ENCODE measurements at places on chromosomes 2 and 18.

DNA sequence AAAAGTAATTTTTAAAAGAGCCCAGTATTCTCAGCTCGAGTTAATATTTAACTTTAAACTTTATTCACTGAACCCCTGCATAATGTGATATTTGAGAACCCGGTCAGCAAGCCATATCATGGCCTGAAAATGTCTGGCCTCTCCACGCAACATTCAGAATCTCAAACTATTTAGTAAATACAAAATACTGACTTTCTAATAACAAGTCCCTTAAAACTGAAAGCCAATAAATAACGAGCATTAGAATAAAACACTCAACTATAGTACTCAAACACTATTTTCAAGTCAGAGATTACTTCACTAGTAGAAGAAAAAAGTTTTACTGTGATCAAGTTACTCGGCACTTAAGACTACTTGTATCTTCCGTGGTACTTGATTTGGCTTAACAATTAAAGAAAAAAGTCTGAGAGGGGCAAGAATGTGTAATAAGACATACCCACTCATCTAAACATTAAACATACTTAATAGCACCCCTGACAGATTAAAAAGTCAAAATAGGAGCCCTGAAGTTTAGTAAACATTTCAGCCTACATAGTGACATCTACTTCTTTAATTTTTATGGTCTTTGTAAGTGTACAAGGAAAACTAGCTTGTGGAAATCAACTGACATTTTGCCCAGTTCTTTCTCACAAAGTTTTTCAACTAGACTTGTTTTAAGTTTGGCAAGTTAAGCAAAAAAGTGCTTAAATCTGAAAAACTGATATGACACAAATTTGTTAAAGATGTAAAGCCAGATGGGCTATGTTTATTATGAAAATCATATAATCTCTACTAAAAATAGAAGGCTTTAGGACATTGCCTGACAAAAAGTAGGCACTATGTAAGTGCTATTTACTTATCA, 38.2 kb downstream of the RTN4 start:
- DNase-seq = no peak

- DNase-seq = no peak
Observed at GRCh38 chr2:73285159-73285739, 971 bp upstream of the FBXO41 start.

DNA sequence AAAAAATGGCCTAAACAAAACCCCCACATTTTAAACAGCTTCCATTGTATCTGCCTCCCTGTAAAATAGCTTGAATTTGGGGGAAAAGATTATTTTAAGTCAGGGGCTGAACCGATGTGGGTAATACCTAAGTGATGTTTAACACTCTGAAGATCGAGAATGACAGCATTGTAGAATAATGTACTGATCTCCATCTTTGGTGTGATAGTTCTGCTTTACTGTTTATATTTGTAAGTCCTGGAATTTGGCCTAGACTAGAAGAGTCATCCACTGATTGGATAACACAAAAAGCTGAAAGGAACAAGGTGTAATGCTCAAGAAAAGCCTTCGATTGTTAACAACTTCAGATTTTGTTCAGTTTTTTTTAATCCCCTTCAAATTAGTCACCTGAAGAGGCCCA, 53.8 kb upstream of the CCDC68 start:
- DNase-seq = no peak

DNA sequence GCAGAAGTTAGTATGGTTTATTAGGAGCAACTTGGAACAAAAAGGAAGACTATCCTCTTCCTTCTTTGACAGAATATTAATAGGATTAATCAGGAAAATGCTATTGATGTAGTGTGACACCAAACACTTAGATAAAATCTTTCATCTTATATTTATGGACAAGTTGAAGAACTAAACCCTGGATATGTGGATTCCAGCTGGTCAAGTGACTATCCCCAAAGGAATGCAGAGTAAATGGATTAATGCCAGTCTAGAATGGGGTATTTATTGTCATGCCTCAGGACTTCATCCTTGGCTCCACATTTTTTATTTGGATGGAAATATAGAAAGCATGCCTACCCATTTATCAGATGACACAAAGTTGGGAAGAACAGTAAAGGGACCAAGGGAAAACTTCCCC, 124.0 kb upstream of the TTC39C start:
- DNase-seq = no peak
